ENCODE measurements at places on chromosomes 16 and 17.

DNA sequence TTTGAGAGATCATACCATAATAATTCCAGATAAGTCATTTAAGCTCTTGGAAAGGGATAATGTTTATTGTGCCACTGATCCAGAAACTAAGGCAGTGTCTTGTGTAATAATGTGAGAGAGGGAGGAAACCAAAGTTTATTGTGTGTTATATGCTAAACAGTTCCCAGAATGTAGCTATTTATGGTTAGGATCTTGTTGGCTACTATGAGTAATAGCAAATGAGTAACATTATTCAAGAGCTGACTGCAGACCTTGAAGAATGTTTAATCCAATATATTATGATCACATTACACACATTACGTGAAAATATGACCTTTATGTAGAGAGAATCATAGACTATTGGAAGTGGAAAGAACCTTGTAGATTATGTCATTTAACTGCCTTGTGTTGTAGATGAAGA is 139.5 kb downstream of the BCAS3 start:
- no peak for DNase-seq

DNA sequence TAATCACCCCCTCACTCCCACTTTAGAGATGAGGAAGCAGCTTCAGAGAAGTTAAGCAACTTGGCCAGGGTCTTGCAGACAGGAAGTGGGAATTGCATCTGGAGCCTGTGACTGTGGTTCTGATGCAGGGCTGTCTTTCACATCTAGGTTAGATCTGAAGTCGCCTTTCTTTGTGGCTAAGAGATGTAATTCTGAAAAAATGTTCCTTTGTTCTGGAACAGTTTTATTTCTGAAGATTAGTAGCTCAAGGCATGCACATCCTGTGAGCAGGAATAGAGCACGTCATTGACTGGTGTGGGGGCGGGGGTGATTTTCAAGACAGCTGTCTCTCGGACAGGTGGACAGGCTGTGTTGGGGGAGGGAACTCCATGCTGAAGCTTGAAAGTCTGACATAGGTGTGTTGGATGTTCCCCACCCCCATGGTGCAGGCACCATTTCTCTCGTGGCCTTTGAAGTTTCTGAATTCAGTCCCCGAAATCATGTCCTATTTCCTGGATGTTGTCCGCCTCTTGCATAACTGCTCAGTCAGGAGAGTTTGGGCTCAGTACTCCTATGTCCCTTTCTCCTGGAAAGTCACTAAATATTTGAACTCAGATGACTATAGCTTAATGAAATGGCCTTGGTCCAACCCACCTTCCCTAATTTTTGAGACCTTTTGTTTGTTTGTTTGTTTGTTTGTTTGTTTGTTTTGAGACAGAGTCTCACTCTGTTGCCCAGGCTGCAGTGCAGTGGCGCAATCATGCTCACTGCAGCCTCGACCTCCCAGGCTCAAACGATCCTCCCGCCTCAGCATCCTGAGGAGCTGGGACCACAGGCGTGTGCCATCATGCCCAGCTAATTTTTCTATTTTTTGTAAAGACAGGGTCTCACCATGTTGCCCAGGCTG is 21.0 kb upstream of the HERPUD1 start:
- peak; percentile 51 for DNase-seq

- DNase-seq = no peak
Measured at GRCh38 chr16:67257486-67258160, 8.8 kb downstream of the SLC9A5 start.

DNA sequence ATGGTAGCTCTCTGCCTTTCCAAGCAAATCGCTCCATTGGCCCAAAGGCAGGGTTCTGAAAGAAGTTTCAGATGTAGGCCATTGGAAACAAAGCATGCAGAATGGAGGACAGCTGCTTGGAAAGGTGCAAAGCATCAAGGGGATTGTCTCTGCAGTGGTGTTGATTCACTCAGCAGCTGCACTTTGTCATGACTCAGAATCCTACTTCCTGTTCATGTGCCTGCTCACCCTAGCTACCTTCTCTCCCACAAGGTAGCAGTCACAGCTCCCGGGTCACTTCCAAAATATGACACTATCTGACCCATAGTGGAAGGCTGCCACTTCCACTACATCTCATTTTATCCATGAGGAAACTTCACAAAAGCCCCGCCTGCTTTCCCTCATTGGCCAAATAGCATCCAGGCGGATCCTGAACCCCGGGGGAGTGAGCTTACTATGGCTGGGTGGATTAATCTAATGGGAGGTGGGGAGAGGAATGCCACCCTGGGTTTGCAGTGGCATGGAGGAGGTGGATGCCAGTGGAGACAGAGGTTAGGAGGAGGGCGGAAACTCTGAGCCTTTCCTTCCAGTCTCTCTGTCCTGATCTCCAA is 74.7 kb upstream of the NKD1 start:
- DNase-seq = no peak

Data from stimulated activated CD4-positive, alpha-beta T cell treated with anti-CD3 and anti-CD28 coated beads, TNF-alpha, amount 100 ng/mL, for 24 hours (primary cell).